ENCODE measurements at places on chromosomes 12 and 14.

DNA sequence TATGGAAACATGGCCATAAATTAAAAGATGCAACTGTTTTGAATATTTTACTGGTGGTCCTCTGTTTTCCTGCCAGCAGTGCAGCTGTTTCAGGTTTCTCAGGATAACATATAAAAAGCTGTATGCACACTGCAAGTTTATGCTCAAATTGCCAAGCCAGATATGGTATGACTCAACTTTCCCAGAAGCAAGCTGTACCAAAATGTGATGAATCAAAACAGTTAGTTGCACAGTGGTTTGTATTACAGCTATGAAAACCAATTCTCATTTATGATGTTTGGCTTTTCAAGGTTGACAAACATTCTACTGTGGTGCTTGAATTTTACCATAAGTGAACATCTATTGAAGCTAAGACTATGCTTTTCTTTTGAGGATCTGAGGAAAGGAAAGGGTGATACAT lies 15.5 kb downstream of the TRMT5 start:
- no peak for DNase-seq

GRCh38 chr14:97155814-97156213 lies 358.6 kb downstream of the VRK1 start:
- no peak for DNase-seq

- no peak for DNase-seq
These were observed 8.7 kb upstream of the ZNF385A start for GRCh38 chr12:54393207-54393609.

DNA sequence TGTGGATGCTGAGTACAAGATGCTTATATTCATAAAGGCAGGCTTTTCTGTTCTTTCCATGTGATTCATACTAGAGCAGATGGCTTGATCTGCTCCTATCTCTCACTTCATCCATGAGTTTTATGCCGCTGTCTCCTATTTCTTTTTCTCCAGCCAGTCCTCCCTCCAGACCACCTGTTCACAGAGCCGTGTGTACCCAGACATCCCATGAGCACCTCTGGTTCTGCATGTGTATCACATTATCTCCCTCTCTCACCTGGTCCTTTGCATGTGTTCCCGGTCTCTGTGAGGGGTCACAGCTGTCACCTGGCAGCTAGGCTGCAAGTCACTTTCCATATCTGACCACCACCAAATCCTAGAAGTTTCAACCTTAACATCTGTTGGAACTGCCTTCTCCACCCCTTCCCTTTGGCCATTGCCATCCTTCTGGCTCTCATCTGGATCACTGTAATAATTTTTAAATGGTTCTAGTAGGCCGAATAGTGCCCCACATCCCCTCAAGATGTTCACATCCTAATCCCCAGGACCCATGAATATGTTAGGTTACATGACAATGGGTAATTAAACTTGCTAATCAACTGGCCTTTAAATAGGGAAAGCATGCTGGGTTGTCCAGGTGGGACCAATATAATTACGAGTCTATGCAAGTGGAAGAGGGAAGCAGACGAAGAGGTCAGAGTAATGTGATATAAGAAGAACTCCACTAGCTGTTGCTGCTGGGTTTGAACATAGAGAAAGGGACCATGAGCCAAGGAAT lies 168.1 kb downstream of the SNAPC1 start:
- no peak for DNase-seq

DNA sequence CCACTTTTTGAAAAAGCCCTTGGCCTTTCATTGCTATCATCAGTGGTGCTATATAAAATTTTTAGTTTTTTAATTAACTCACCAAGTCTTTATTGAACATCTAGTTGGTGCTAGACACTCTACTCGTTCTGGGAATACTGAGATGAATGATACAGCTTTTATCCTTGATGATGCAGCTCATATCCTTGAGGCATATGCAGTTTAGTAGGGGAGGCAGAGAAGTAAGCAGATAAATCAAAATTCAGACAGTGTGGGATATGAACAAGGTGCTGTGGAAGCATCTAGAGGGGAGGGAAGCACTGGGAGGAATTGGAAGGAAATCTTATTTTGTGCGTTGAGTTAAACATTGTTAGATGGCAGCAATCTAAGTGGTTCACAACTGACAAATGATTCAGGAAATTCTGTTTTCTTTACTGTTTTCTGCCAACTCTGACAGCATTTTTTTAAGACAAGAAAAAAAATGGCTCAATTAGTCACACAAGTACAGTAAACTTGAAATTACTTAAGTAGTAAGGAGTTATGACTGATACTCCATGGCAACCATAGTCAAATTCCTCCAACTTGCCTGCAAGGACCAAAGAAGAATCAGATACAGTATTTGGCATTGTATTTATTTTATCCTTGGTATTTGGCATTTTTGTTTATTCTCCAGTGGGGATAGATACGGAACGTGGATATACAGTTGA lies 119.2 kb downstream of the TMTC2 start:
- no peak for DNase-seq
